ENCODE measurements at places on chromosomes 5 and 9.

GRCh38 chr9:32866273-32866672, 82.9 kb downstream of the TMEM215 start:
- no peak for DNase-seq

- no peak for DNase-seq
Observed at GRCh38 chr5:153237671-153238332, 252.7 kb upstream of the GRIA1 start.

DNA sequence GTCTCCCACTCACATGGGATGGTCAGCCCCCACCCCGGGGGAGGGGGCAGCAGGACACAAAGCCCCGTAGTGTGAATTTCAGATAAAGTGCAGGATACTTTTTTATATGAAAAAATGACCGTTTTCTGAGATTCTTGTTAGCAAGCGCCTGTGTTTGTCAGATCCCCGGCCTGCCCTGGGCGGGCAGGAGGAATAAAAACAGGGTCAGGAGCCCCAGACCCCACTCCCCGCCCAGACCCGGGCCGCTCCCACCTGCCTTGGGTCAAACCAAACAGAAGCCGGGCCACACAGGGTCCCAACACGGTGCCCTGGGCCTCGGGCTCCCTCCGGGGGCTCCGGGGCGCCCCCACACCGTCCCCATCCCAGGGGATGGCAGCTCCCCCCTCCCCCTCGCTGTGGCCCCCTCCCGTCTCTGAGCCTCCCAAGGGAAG, 13.5 kb upstream of the NRARP start:
- DNase-seq, result no peak

GRCh38 chr9:112041199-112041535, 133.9 kb downstream of the SUSD1 start:
- DNase-seq, result no peak

DNA sequence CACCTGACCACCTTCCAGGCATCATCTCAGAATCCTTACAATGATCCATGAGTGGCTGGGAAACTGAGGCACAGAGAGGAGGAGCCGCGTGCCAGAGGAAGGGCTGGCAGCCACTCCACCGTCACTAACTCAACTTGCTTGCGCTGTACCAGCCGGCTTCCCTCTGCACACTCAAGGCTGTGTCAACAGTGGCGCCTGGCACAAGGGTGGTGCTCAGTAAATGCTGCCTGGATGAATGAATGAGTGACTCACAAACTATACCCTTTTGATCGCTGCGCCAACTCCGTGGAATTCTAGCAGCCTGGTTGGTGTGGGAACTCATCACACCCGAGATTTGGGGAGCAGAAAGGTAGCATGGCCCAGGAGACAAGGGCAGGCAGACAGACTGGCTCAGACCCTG, 21.9 kb downstream of the PRRX2 start:
- DNase-seq, result no peak

- DNase-seq, result no peak
Observed at GRCh38 chr9:75939536-75940111, 49.2 kb downstream of the PCSK5 start.

DNA sequence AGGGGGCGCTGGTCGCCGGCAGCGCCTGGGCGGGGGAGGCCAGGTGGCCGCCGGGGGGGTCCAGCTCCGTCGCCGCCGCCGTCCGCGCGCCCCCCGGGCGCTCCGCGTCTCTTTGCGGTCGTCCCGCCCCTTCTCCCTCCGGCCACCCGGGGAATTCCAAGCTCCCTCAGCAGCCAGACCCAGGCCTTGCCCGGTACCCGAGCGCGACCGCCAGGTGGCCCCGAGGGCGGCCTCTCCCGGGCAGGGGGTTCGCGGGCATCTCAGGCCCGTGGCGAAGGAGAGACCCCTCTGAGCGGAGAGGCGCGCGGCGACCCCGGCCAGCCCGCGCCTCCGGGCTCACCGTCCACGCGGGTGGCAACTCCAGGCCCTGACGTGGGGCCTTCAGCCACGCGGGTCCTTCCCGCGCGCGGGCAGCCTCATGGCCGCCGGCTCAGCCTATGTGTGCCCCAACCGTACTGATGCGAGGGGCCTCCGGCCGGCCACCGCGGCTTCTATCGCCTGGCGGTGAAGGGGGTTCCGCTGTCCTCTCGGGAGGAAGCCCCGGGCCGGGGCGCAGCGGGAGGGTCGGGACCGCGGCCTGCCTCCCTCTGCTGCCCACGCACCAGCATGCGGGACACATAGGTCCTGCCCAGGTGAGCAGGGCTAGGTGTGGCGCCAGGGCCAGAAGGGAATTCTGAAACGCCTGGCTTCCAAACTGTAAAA, 529 bp upstream of the NRARP start:
- DNase-seq, result no peak

DNA sequence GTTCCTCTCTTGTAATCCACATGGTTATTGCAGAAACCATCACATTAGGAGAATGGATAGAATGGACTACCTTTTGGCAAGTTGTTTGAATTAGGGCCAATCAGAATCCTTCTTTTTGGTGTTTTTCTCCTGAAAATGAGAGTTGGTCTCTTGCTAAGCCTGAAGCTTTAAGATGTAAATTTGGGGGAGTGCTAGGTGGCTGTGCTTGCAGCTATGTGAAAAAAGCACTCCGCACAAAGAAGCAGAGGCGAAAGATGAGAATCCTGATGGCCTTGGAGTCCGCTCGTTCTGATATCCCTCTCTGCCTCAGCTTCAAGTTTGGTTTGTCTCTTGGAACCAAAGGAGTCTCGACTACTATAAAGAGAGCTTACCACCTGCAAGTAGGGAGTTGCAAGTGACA, 63.6 kb downstream of the INIP start:
- DNase-seq, result no peak

GRCh38 chr9:101566904-101567724, 27.7 kb downstream of the PPP3R2 start:
- DNase-seq, result no peak

GRCh38 chr5:179858241-179858585, 404 bp downstream of the MRNIP start:
- DNase-seq, result peak; percentile 27

- no peak for DNase-seq
Observed at GRCh38 chr5:6989230-6989629, 276.0 kb downstream of the TENT4A start.

- DNase-seq, result no peak
Observed at GRCh38 chr5:109750463-109750862, 60.7 kb downstream of the MAN2A1 start.

DNA sequence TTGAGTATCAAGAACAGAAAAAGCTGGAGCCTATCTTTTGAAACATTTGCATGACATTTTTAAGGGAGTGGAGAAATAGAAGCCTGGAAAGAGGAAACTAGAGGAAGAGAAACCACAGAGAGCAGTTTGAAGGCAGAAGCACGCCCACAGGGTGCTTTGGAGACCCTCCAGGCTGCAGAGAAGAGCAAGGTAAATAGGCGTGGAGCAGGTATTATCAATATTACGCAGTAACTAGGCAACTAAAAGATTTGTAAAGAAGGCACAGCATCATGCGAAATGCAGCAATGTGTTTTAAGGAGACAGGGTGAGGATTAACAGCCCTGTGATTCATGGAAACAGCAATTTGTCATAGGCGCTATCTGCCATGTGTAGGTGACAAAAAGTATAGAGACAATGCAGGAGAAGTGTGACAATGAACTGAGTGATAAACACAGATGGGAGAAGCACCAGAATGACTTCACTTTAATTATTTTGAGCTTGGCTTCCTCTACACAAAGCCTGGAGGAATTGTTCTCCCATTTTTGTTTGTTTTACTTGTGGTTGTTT, 281.2 kb downstream of the BRINP1 start:
- no peak for DNase-seq

GRCh38 chr5:80668016-80668969, 13.5 kb upstream of the DHFR start:
- no peak for DNase-seq

DNA sequence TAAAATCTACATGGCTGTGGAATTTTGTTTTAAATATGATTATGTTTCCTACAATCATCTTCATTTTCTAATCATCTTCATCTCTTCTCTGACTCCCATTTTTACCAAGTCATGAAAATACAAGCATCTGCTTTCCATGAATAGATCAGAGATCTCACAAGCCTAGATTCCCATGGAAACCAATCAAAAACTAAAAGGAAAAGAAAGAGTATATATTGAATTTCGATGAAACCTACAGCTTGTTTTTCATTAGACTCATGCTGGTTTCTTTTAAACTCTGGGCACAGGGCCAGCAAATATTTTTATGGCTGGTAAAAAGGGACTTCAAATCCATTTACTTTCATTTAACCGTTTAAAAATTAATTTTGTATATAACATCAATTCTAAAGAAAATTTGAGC, 51.2 kb downstream of the INVS start:
- no peak for DNase-seq

GRCh38 chr9:1129382-1129781, 79.2 kb downstream of the DMRT2 start:
- DNase-seq, result no peak

GRCh38 chr9:16721972-16722371, 148.5 kb downstream of the BNC2 start:
- DNase-seq, result no peak

GRCh38 chr9:7348692-7349091, 450.9 kb downstream of the DMAC1 start:
- no peak for DNase-seq

DNA sequence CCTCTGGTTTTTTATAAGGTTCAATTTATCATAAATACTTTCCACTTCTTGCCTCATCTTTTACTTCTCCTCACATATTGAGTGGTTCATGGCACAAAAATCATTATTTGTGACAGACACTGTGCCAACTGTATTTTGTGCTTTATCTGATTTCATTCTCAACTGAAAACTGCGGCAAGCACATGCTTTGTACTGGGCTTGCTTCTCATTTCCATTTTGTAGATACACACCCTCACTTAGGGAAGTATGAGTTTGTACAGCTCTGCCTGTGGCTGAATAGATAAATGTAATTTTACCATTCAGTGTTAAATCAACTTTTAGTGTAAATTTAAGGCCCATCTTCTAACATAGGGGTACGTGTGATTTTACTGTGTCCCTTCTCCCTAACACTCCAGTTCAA, 83.6 kb downstream of the ANXA2R start:
- DNase-seq, result no peak

DNA sequence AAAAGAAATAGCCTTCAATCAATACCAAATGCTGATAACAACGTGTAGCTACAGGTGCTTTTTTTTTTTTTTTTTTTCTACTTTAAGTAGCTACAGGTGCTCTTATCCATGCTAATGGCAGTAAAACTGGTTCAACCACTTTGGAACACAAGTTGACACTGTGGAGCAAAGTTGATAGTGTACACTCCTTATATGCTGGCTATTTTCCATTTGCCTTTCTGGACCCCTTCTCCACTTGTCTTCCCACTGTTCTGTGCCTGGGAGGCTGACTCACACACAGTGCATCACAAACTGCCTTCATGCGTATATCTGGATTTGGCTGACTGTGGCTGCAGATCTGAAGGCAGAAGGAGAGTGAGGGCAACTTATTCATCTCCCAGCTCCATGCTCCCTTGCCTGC, 247.9 kb downstream of the MSX2 start:
- no peak for DNase-seq

Measured in CD4-positive, alpha-beta T cell treated with Interleukin-4 for 1 hour (primary cell).